ENCODE measurements at places on chromosomes 6 and 20.

DNA sequence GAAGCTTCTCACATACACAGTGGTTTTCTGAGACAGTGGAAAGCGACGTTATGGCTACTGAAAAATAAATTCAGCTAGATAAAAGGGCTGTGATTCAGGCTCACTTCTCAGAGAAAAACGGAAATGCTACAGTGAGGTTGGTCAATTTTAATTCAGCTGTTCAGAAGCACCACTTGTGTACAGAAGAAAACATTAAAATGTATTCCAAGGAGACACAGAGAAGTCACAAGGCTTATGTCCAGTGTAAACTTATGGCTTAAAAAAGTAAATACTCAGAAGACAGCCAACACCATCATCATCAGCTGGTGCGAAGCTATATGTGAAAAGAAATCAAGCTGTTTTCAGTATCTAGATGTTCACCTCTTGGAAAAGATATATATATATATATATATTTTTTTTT lies 68.6 kb downstream of the ABHD12 start:
- DNase-seq: no peak

- peak; percentile 76 for DNase-seq
These were observed 556 bp downstream of the NKX2-4 start for GRCh38 chr20:21396599-21397340.

GRCh38 chr20:46746956-46747526 lies 37.6 kb downstream of the SLC2A10 start:
- DNase-seq: no peak

- DNase-seq: no peak
These were observed 14.5 kb downstream of the LAMA5 start for GRCh38 chr20:62352402-62353288.

DNA sequence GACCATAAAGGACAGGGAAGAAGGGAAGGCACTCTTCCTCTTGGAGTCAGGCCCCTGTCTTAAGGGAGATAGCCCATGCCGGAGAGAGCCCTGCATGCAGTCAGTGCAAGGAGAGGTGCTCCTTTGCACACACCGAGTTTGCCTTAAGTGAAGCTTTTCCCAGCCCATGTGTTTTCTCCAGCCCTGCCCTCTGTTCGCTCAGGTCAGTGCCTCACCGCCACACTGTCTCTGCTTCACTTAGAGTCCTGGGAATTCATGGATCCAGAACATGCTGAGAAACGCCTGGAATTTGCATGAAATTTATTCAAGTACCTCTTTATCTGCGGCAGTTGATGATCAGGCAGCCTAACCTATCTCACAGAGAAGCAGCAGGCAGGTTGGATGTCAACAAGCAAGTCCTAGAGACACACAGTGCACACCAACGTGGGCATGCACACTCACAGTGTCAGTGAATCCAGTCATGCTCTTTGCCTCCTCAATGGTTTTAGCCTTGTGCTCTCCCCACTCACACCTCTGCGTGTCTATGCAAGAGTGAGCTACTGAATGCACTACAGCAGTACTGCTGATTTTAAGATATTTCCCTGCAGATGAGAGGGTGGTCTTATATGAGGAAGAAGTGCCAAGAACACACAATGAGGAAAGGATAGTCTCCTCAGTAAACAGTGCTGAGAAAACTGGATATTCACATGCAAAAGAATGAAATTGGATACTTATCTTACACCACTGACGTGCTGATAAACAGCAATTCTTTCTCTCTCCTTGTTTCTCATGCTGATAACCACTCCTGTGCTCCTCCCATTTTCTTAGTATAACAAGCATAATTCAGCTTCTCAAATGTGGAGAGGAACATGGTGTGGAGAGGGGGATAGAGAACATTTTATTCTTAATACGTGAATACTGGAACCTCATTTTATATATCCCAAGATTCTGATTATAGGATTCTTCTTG lies 295.1 kb upstream of the CDYL start:
- DNase-seq: no peak

All from endodermal cell (in vitro differentiated cells).